ENCODE measurements at places on chromosomes 7 and 10.

GRCh38 chr7:1192171-1192676 lies 32.2 kb upstream of the ZFAND2A start:
- DNase-seq: no peak

DNA sequence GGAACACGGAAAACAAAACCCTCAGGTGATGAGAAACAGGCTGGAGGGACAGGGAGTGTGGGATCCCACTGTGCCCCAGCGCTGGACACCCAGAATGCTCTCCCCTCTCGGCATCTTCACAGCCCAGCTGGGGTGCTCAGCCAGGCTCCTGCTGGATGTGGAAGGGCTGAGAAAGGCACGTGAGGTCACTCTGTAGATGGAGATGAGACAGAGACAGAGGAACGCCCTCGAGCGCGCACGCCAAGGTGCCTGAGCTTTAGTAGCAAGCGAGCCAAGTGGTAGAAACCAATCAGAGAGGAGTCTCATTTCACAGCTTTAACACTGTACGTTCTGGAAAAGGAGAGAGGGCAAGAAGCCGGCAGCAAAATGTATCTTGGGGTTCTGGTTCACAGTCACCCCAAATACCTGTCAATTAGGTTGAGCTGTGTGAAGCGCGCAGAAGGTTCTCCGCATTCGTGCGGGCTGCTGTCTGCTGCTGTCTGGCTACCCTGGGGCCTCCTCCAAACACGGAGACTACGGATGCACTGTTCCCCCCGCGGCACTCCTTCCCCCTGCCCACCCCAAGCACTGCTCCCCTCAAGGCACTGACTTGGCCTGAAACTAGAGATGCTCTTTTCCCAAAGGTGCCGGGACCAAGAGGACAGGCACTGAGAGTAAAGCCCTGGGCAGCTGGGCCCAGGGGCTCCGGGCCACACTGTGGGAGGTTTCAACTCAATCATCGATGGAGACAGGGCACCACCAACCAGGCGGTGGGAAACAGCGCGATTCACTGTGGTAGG lies 91.4 kb downstream of the ZRANB1 start:
- no peak for DNase-seq

GRCh38 chr10:129937351-129937751 lies 26.7 kb downstream of the EBF3 start:
- no peak for DNase-seq

GRCh38 chr7:12391922-12392615 lies 11.6 kb downstream of the VWDE start:
- DNase-seq: no peak

DNA sequence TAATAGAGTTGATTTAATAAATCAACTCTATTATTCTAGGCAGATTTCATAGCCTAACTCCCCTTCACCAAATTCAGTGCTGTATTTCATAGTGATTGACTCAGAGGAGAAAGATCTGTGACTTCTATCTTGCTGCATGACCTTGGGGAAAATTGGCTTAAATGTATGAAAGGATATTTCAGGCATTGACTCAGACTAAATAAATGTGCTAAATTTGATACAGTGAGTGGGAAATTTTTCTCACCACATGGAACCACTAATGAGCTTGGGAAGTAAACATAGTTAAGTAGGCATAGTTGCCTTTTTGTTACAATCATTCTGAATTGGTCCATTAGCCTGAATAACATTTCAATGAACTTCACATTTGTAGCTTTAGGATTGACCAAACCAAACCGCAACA lies 89.0 kb upstream of the PRPS1L1 start:
- DNase-seq: no peak

GRCh38 chr7:29017713-29018112 lies 59.6 kb upstream of the TRIL start:
- no peak for DNase-seq

DNA sequence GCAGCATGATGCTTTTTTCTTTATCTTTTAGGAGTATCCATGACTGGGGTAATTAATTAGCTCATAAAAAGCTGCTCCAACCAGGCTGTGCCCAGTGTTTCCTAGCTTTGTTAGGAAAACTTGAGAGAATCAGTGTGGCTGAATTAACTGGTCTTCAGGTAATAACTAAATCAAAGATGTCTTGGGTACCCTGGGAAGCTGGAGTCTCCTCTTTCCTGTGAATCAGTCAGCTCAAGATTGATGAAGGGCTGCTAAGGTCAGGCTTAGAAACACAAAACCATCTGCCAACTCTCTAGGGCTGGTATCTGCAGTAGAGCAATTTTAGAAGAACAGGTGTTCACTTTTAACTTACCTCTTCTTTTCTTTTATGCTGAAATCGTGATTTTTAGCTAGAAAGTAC lies 21.4 kb upstream of the ATOH7 start:
- no peak for DNase-seq
